ENCODE measurements at places on chromosomes 4 and X.

DNA sequence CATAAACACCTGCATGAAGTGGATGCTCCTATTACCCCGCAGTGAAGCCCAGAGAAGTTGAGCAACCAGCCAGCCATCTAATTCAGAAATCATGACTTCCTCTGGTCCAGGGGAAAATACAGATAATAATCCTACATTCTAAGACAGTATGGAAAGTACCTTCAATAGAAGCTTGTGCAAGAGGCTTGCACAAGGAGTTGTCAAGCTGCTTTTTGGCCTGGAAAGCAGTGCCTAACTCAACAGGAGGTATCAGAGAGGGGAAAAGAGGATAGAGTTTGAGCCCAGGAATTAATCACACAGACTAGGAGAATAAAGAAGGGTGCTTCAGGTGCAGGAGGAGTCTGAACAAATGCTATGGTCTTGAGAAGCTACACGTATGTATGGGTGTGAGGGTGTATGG is 26.7 kb downstream of the TMEM192 start:
- no peak for DNase-seq

- DNase-seq, result no peak
Observed at GRCh38 chrX:39513836-39514235, 583.9 kb downstream of the BCOR start.

- peak; percentile 69 for DNase-seq
Observed at GRCh38 chrX:45070116-45071007, 130.3 kb downstream of the DIPK2B start.

DNA sequence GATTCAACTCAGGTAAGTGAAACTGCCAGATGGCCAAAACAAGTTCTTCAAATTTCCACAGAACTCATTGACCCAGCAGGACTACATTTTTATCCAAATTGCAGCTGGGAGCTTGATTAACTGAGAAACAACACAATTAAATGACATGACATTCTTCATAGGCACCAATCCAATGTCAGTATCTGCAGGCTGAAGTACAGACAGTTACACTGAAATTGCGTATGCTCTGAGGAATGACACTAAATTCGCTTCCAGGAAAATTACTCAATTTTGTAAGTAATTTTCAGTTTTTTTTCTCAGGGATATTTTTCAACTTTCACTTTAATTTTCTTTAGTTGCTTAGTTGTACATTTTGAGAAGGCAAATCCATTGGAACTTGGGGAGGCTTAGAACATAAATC is 4.5 kb downstream of the C1GALT1C1 start:
- DNase-seq, result no peak

DNA sequence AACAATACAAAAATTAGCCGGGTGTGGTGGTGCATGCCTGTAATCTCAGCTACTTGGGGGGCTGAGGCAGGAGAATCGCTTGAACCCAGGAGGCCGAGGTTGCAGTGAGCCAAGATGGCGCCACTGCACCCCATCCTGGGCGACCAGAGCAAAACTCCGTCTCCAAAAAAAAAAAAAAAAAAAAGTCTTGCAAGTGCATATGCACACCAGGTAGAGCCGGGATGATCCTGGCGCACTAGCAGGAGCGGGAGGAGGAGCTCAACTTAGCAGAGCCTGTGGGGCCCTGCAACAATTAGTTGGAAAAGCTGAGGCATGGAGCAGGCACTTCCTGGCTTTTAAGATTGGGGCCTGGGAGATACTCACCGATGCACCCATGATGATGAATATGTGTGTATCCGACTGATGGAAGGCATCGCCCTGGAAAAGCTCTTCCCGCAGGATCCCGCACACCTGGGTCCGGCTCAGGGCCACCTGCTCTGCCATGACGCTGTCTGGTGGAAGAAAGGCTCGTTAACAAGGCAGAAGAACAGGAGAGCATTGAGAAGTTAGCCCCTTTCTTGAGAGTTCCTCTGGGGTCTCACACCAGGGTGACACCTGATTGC is 872 bp downstream of the G6PD start:
- no peak for DNase-seq

- peak; percentile 97 for DNase-seq
Observed at GRCh38 chrX:53224860-53225797, at the start of gene KDM5C. TSS of gene KDM5C (minus strand) at chrX:53225207. CDS start at chrX:53224889, 318 bp downstream.
